ENCODE measurements at places on chromosomes 11 and 22.

GRCh38 chr11:107385361-107385981 lies 72.2 kb downstream of the CWF19L2 start:
- no peak for DNase-seq

DNA sequence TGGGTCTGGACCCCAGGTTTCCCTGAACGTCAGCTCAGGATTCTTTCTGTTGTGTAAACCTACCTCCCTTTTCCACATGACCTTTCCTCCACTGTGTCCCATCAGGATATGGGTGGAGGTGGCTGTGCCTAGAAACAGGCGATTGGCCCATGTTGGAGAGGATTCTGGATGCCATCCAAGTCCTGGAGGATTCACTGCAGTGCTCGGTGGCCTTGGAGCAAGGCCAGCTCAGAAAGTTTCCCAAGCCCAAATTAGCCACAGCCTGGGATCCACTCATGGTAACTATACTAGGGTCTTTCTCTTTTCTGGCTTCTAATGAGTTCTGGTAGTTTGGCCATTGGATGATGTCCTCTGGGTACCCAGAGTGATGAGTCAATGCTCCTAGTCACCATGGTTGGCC lies 141.6 kb downstream of the SNX19 start:
- no peak for DNase-seq

GRCh38 chr22:42073621-42074041 lies 417 bp upstream of the PHETA2 start:
- DNase-seq, result no peak

DNA sequence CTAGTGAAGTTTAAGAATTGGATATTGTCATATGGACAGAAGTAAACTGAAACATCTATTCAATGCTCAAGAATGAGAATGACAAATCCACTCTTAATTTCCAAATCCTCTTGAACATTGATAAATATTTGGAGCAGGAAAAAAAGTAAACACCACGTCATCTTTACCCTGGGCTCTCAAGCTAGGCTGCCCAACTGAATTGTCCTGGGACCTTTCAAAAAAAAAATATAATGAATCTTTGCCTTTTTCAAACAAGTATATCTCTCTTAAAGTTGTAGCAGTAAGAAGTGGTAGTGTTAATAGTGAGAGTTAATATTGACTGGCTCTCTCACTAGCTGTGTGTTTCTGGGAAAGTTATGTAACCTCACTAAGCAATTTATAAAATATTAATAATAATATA lies 374.3 kb downstream of the LRRC4C start:
- no peak for DNase-seq

Data from Jurkat, Clone E6-1 (cell line).